ENCODE measurements at places on chromosomes 7 and 10.
A peak's percentile ranks its signal among the peaks of the same experiment; 100 is the strongest.

DNA sequence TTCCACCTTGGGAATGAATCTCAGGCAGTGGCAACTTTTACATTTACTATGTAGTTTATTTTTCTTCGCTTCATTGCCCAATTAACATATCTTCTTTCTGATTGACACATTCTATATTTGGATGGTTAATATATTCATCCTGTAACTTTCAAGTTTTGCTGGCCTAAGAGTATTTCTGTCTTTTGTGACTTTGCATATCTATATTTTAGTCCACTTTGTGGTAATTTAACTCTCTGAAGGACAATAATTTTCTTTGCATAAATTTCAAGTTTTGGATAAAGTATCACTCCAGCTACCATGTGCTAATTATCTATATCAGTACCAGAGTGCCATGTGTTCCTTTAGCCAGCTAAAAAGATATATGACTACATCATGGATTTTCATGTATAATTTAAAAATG, 151.5 kb upstream of the KAT6B start:
- DNase-seq: no peak

DNA sequence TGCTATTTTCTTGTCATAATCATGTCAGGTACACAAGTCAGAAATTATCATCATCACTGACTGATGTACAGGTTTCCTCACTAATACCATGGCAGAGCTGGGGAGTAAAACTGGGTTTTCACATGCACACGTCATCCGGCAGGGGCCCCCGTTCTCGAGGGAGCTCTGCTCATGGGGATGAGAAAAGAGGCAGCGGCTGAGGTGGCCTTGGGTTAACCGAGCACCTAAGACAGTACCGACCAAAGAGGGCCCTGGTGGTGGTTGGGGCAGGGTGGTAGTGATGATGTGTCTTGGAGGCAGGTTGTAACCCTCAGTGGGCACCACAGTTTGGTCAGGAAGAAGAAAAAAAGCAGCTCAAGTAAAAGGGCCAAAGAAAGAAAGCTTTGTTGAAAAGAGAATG, 12.1 kb upstream of the TRPV6 start:
- DNase-seq: no peak

DNA sequence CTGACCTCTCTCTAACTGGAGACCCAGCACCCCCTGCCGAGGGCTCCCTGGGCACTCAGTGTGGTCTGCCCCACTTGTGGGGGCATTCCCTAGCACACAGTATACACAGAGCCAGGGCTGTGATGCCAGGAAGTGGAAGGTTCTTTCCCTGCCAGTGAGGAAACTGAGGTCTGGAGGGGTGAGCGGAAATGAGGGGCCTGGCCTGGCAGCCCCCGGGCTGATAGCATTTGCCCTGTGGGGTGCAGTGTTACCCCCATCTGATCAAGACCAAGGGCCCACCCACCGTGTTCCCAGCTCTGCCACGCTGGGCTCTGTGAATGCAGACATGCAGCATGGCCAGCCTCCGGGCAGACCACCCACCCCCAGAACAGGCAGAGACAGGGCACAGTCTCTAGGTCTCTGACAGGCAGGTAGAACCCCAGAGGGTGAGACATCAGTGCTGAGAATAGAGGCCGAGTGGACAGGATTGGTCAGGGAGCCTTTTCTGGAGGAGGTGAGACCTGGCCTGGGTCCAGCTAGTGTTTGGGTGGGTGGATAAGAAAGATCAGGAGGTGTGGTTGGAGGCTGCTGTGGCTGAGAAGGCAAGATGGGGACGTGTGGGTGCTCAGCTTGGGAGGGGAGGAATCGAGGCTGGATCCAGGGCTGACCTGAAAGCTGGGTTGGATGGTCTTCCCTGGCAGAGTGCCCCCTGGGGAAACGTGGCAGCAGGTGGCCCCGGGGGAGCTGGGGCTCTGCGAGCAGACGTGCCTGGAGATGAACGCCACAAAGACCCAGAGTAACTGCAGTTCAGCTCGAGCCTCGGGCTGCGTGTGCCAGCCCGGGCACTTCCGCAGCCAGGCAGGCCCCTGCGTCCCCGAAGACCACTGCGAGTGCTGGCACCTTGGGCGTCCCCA, 10.8 kb upstream of the ZNF862 start:
- DNase-seq: no peak

DNA sequence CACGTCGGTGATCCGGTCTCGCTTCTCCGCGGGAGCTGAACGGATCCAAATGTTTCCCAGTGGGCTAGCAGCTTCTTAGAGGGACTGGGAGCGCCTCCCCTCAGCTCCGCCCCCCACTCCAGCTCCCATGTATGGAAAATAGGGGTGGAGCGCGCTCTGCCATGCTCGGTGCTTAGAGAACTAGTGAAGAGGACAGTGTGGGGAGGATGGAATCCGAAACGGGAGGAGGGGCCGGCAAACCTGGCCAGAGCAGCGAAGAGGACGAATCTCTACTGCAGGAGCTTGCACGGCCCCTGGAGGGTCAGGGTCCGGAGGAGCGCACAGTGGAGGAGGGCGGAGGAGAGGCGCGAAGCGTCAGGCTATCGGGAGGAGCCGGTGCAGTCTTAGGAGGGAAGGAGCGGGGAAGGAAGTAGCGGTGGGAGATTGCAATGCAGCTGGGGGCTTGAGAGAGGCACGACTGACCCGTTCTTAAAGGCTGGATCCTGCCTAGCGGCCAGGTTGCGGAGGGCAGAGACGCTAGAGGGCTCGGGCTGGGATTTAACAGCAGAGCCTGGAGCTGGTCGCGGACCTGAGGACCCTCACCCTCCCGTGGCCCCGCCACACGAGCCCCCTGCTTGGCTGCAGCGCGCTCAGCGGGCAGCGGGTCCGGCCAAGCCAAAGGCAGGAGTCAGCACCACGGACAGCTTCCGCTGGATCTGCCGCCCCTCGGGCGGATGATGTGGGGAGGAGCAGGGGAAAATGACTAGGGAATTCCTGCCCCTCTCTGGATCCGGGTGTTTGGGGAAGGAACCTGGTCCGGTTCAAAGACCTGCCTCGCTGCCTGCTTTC, at the start of gene PRLHR:
Gene PRLHR (minus strand): TSS at position 51 of the 828 bp plus-strand sequence. CDS start 404 bp downstream, outside the sequence.
- no peak for DNase-seq

- DNase-seq: peak; percentile 72
Observed at GRCh38 chr10:26860102-26860442, 686 bp downstream of the ABI1 start.

DNA sequence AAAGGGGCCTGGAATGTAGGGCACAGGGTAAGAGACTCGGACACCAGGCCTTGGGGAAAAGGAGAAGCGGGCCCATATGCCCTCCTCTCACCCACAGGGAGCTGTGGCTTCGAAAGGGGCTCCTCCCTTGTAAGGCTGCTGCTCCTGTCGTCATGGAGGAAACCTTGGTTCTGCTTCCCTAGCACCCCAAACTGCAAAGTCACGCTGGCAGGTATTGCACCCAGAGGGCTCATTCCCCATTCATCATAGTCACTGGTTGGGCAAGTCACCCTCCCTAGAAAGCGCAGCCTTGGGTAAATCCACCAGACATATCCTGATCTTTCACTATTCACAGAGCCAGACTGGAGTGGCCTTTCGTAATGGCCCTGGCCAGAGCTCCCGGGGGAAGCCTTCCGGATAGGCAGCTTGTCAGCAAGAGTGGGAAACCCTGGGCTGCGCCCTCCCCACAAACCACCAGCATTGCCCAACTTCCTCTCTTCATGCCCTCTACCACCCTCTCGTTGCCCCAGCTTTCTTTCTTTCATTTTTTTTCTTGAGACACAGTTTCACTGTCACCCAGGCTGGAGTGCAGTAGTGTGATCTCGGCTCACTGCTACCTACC, 121.0 kb downstream of the HIP1 start:
- peak; percentile 66 for DNase-seq
